Fibroblast of upper back skin (primary cell): ENCODE measurements at places on chromosomes 5 and 9.

GRCh38 chr9:12461763-12462460 lies 231.3 kb upstream of the TYRP1 start:
- no peak for DNase-seq

DNA sequence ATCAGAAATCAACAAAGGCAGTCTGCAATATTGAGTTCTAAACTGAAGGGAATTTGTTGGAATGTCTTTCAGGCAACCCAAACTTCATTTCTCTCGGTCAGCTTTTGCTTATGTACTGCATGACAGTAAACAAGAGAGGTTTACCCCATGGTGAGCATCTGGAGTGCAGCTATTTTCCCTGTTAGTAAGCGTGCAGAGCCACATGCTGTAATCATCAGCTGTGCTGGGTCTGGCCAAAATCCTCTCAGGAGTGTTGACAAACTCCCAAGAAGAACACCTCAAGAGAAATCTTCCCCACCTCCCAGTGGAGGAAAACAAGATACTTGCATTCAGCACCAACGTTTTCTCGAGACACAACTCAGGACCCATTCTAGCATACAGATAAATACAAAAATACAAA lies 83.6 kb upstream of the ADAMTSL1 start:
- peak; percentile 60 for DNase-seq

- DNase-seq, result no peak
Measured at GRCh38 chr5:164375051-164375450, 869.6 kb downstream of the MAT2B start.

GRCh38 chr5:179772351-179772750 lies 21.4 kb upstream of the LTC4S start:
- no peak for DNase-seq

GRCh38 chr5:89297066-89297465 lies 414.1 kb upstream of the MEF2C start:
- DNase-seq, result no peak

GRCh38 chr5:115413651-115414050 lies 117.2 kb upstream of the CCDC112 start:
- no peak for DNase-seq

DNA sequence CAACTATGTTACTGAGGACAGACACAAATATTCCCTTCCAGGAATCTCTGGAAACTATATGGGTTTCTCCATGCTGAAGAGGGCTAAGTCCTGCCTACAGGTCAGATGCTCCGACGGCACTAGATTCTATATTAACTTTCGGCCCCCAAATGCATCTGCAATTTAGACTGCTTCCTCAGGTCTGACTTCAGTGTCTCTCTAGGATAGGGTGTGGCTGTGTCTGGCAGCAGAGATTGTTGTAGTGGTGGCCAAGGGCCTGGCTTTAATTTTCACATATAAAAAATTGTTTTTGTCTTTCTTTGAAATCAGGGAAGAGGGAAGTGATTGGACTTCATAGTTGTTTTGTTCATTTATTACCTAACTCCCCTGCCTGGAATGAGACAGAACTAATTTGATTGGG lies 101.8 kb downstream of the PJA2 start:
- no peak for DNase-seq
